ENCODE measurements at places on chromosomes 3 and 15.

- DNase-seq: peak; percentile 38
These were observed 58.5 kb downstream of the ECT2 start for GRCh38 chr3:172808969-172809546.

GRCh38 chr15:95812491-95812890, 518.0 kb upstream of the NR2F2 start:
- peak; percentile 66 for DNase-seq

DNA sequence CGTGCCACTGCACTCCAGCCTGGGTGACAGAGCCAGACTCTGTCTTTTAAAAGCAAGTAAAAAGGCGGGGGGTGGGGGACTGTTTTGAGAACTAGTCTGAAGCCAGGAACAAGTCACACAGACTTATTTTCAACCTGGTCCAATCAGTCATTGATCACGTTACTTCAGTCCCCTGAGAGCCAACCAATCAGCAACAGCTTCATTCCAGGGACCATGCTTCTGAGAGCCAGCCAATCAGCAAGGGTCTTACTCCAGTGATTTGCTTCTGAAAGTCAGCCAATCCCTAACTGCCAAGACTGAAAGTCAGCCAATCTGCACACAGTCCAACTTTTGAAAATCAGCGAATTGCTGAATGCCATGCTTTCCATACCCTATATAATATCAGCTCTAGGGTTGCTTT, 48.6 kb upstream of the C15orf39 start:
- peak; percentile 45 for DNase-seq

DNA sequence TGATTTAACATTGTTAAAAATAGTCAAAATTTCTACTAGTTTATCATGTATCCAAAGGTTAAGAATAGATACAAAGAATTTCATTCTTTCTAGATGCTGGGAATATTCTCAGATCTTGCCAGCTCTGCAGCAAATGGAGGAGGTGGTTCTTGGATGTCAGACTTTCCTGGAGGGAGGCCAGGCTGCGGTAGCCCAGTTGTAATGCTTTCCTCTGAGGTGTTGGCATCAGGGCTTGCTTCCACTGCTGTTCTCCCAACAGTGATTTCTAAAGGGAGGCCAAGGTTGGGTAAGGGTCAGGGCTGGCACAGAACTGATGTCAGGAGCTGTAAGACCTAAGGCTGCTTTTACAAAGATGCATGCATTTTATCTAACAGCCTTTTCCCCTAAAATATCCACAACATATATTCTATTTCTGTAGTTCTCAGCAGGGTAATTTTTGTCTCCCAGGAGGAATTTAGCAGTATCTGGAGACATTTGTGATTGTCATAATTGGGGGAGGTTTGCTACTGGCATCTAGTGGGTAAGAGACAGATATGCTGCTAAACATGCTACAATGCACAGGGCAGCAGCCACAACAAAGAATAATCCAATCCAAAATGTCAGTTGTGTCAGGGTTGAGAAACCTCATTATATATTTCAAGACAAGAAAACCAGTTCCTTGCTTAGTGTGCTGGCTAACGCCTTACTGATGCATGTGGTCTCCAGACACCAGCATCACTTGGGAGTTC, 42.0 kb upstream of the SPTSSB start:
- DNase-seq: peak; percentile 60

- DNase-seq: no peak
These were observed 19.6 kb upstream of the CHMP2B start for GRCh38 chr3:87207460-87207859.

DNA sequence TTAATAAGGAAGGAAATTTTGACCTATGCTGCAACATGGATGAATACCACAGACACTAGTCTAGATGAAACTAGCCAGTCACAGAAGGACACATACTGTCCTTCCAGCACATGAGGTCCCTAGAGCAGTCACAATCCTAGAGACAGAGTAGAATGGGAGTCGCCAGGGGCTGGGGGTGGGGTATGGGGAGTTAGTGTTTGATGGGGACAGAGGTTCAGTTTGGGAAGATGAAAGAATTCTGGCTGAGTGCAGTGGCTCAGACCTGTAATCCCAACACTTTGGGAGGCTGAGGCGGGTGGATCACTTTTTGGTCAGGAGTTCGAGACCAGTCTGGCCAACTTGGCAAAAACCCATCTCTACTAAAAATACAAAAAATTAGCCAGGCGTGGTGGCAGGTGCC, 99.2 kb downstream of the TPRA1 start:
- DNase-seq: no peak

DNA sequence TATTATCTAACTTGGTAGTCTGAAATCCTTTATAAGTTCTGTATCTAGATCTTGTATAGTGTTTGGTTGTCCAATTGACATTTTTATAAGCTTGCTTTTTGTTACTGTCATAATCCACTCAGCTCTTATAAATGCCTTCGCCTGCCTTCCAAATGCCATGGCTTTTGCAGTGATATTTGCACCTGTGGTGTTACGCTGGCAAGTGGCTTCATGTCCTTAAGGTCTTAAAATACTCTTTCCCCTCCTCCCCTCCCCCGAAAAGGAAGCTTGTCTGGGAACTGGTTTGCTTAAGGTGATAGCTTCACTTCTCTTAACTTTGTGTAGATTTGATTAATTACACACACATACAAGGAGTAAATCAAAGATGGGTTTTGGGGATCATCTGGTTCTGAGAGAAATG, 62.0 kb downstream of the ABHD2 start:
- no peak for DNase-seq

GRCh38 chr15:82647045-82647834, at the start of gene CPEB1:
CPEB1 (minus strand) TSS chr15:82647363; CDS start chr15:82628459, 18,904 bp downstream.
- DNase-seq: peak; percentile 34

DNA sequence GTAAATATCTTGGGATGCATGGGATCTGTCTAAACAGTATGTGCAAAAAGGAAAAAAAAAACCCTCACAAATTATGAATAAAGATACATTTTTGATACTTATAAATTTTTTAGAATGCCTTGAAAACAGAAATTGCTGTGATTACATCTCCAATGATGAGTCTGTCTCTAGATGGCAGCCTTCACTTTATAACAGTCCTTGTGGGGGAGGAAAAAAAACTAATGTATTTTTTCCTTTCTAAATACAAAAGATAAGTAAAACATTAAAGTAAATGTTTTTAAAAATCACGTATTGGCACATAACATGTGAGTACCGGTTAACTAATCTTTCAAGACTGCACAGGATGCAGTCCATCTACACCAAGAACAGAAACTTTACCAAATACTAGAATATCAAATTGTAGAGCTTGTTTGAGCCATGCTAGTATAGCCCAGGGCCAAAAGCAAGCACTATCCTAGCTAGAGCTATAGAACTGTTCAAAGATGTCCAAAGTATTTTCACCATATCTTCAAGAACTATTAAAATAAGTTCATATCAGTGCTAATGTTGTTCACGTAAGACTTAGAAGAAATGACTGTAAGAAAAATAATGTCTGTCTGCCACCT, 206.4 kb downstream of the STAG1 start:
- no peak for DNase-seq

Measured in fibroblast of lung (primary cell).